Left ventricle myocardium inferior (tissue), 1 donor: ENCODE measurements at places on chromosomes 6 and 20. TPM values are rescaled to one million over a fixed set of nuclear protein-coding genes. Genes with fewer than 3 reads are reported as not detected.
A peak's percentile ranks its signal among the peaks of the same experiment; 100 is the strongest.

Gene ARMC12
- not detected for total RNA-seq

Gene BCAS1
- total RNA-seq = not detected

Gene C6orf141
- total RNA-seq = 0.41 TPM

Gene ULBP1
- 0.38 TPM for total RNA-seq

Gene PPP1R3G
- total RNA-seq = 11.1 TPM

Gene SNTA1
- total RNA-seq = 202 TPM

Gene CDK19
- 9.1 TPM for total RNA-seq

Gene CST7
- total RNA-seq = 0.66 TPM

Gene VGLL2
- 2.4 TPM for total RNA-seq

Gene NMBR
- not detected for total RNA-seq

Gene ACTL10
- total RNA-seq = 0.22 TPM

Gene LAMA2
- total RNA-seq = 185 TPM

DNA sequence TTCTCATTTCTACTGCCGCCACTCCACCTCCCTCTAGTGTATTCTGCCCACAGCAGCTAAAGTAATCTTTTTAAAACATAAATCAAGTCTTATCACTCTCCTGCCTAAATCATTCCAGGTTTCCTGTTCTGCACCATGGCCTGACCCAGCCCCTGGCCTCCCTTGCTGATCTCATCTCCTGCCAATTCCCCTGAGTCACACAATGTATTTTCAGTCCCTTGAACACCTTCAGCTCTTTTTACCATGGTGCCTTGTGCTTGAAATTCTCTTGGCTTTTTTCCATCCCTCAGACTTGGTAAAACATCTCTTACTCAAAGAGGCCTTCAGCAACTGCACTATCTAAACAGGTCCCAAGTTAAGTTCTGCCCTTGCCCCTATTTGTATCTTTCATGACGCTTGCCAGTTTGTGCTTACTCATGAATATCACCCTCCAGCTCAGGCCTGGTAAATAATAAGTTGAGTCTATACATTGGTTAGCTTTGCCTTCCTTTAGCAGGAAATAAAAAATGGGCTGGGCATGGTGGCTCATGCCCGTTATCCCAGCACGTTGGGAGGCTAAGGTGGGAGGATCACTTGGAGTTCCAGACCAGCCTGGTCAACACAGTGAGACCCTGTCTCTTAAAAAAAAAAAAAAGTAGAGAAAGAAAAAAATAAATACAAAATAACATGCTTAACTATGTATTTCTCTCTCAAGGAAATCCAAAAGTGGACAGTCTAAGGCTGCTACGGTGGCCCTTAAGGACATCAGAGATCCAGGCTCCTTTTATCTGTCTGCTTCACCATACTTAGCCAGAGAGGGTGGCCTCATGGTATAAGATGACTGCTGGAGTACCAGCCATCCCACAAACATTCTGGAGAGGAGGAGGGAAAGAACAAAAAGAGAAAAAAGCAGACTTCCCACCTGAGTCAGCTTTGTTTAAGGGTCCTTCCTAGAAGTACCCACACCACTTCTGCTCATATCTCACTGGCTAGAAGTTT is 62.2 kb downstream of the ARFGEF2 start:
- no peaks in the 10 kb centered on the region for H3K27me3 ChIP-seq
- H3K27ac ChIP-seq = peak overlapping the region; percentile 74
- H3K4me3 ChIP-seq = no peak overlapping the region
- peaks cover 50% of the 10 kb centered on the region for H3K4me1 ChIP-seq
- H3K36me3 ChIP-seq = peaks cover 72% of the 10 kb centered on the region
- DNase-seq = peak; percentile 18

GRCh38 chr20:49559411-49560081 is 8.4 kb downstream of the PTGIS start:
- H3K27ac ChIP-seq = peak overlapping the region; percentile 81
- DNase-seq = no peak
- peaks cover 32% of the 10 kb centered on the region for H3K4me1 ChIP-seq
- peaks cover 37% of the 10 kb centered on the region for H3K27me3 ChIP-seq
- no peak overlapping the region for H3K4me3 ChIP-seq
- H3K36me3 ChIP-seq = no peaks in the 10 kb centered on the region

GRCh38 chr6:153167907-153168306 is 36.8 kb upstream of the RGS17 start:
- H3K27me3 ChIP-seq = no peaks in the 10 kb centered on the region
- H3K27ac ChIP-seq = no peak overlapping the region

- no peaks in the 10 kb centered on the region for H3K36me3 ChIP-seq
- H3K4me1 ChIP-seq = no peaks in the 10 kb centered on the region
- H3K27ac ChIP-seq = no peak overlapping the region
- H3K27me3 ChIP-seq = peaks cover 76% of the 10 kb centered on the region
- no peak overlapping the region for H3K4me3 ChIP-seq
- no peak for DNase-seq
Measured at GRCh38 chr20:61322151-61322865, 70.2 kb downstream of the CDH4 start.

GRCh38 chr20:45095805-45096238 is 5.1 kb downstream of the KCNS1 start:
- no peak overlapping the region for H3K4me3 ChIP-seq
- DNase-seq = no peak
- H3K4me1 ChIP-seq = peaks cover 15% of the 10 kb centered on the region

DNA sequence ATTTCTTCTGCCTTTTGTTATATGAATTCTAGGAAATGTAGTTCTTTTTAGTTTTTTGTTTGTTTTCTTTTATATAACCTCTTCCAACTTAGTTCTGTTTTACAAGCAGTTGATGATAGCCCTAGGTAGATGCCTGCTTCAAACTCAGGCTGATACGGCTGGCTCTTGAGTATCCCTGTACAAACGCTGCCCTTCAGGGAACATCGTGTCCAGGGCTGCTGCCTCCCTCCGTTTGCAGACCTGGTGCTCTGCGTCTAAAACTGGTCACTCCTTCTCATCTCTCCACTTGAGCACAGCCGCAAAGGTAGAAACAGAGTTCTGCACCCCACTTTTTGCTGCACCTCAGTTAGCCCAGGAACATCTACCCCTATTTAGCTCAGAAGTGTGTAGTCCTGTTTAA is 310.1 kb downstream of the PRL start:
- H3K27me3 ChIP-seq = no peaks in the 10 kb centered on the region
- H3K27ac ChIP-seq = peak overlapping the region; percentile 75
- H3K36me3 ChIP-seq = no peaks in the 10 kb centered on the region
- DNase-seq = no peak
- H3K4me1 ChIP-seq = peaks cover 39% of the 10 kb centered on the region
- H3K4me3 ChIP-seq = peak overlapping the region; percentile 49

- no peaks in the 10 kb centered on the region for H3K36me3 ChIP-seq
- H3K4me1 ChIP-seq = peaks cover 7% of the 10 kb centered on the region
- no peak overlapping the region for H3K27ac ChIP-seq
- DNase-seq = no peak
- no peak overlapping the region for H3K4me3 ChIP-seq
- H3K27me3 ChIP-seq = no peaks in the 10 kb centered on the region
Measured at GRCh38 chr6:138654715-138655634, 118.6 kb upstream of the CCDC28A start.

GRCh38 chr6:97626671-97627441 is 343.8 kb upstream of the MMS22L start:
- no peak overlapping the region for H3K27ac ChIP-seq
- H3K27me3 ChIP-seq = no peaks in the 10 kb centered on the region
- peak overlapping the region; percentile 35 for H3K4me3 ChIP-seq
- no peak for DNase-seq
- H3K4me1 ChIP-seq = peaks cover 4% of the 10 kb centered on the region

DNA sequence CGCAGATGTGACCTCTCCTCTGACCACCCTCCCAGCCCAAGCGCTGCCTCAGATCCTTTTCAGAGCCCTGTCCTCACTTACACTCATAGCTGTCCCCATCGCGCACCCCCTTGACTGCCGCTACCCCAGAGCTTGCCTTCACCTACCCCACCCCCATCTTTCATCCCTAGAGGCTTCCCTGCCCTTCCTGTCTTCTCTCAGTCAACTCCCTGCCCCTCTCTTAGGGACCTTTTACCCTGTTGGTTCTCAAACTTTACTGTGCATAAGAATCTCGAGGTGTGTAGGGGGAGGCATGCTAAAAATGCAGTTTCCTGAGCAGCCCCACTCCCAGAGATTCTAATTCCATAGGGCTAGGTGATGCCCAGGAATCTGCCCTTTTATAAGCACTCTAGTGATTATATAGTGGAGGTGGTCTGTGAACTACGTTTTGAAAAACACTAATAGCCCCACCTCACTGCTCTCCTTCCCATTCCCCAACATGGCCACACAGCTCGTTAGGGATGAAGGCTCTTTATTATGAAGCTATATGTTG is 725 bp downstream of the TM9SF4 start:
- H3K4me3 ChIP-seq = peak overlapping the region; percentile 100
- H3K36me3 ChIP-seq = no peaks in the 10 kb centered on the region
- H3K27ac ChIP-seq = peak overlapping the region; percentile 100
- no peak for DNase-seq
- H3K27me3 ChIP-seq = no peaks in the 10 kb centered on the region

DNA sequence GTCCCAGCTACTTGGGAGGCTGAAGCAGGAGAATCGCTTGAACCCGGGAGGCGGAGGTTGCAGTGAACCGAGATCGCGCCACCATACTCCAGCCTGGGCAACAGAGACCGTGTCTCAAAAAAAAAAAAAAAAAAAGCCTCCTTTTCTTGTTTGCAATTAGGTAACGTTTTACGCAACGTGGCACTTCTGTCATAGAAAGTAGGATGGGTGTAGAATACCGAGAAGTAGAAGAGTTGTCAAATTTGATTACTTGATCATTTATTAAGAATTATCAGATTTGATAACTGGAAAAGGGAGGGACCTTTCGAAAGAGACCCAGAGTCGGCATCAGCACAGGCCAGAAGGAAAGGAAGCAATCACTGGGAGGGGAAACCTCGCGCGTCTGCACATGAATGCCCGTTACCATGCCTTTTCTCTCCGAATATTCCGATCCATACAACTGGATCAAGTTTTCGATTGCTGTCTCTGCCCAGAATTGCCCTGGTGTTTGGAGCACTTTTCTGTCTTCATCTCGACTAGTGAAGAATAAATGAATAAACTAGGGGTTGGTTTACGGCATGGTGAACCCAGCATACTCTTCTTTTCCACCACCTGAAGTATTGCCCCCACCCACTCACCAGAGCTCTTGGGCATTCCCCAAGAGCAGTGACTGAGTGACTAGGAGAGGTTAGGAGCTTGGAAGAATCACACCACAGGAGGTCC is 4.5 kb upstream of the TFAP2D start:
- peaks cover 99% of the 10 kb centered on the region for H3K27me3 ChIP-seq
- no peak overlapping the region for H3K27ac ChIP-seq
- H3K4me1 ChIP-seq = peaks cover 5% of the 10 kb centered on the region
- no peak overlapping the region for H3K4me3 ChIP-seq

DNA sequence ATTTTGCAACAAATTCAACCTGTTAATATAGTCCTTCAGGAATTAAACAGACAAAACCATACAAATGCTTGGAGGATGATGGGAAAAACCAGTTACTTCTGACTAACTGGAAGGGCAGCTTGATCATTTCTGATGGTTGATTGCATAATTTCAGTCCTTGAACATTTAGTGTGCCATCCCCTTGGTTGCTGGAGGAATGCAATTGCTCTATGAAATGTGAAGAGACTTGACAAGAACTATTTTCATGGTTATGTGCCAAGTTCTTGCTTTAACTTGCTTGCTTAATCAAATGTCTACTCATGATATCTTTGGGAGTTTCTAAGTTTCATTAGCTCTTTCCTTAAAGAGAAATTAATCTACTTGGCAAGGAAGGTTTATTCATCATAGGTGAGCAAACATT is 45.2 kb downstream of the ANKEF1 start:
- H3K4me1 ChIP-seq = peaks cover 22% of the 10 kb centered on the region
- no peak overlapping the region for H3K27ac ChIP-seq
- H3K4me3 ChIP-seq = no peak overlapping the region
- peaks cover 13% of the 10 kb centered on the region for H3K27me3 ChIP-seq
- no peak for DNase-seq
- H3K36me3 ChIP-seq = no peaks in the 10 kb centered on the region

GRCh38 chr6:75386050-75386770 is 101.6 kb upstream of the TMEM30A start:
- H3K27ac ChIP-seq = no peak overlapping the region
- H3K36me3 ChIP-seq = no peaks in the 10 kb centered on the region
- peaks cover 46% of the 10 kb centered on the region for H3K4me1 ChIP-seq
- no peaks in the 10 kb centered on the region for H3K27me3 ChIP-seq
- DNase-seq = no peak
- no peak overlapping the region for H3K4me3 ChIP-seq

- H3K27me3 ChIP-seq = no peaks in the 10 kb centered on the region
- H3K36me3 ChIP-seq = no peaks in the 10 kb centered on the region
Measured at GRCh38 chr20:1324598-1325172, 4.3 kb downstream of the SDCBP2 start.

- H3K4me3 ChIP-seq = no peak overlapping the region
- H3K36me3 ChIP-seq = no peaks in the 10 kb centered on the region
- peaks cover 51% of the 10 kb centered on the region for H3K27me3 ChIP-seq
- peak; percentile 4 for DNase-seq
- H3K4me1 ChIP-seq = no peaks in the 10 kb centered on the region
Measured at GRCh38 chr20:61937146-61937962, 128.3 kb downstream of the TAF4 start.

DNA sequence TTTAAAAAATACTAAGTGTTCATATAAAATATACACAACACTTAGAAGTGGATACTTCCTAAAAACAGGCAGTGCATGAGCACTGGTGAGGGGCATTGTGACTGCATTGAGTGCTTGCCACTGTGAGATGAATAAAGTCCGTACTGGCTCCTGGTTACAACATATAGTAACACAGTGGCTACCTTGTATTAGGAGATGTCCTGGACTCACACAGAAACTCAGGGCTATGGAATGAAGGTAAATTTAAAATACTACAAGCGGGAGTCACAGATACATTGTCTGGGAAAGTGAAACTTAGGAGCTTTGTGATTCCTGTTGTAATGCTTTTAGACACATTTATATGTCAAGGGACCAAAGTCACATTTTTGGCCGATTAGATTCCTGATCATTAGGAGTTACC is 36.5 kb upstream of the HLA-G start:
- H3K36me3 ChIP-seq = no peaks in the 10 kb centered on the region
- peaks cover 22% of the 10 kb centered on the region for H3K4me1 ChIP-seq
- no peak for DNase-seq
- peak overlapping the region; percentile 88 for H3K4me3 ChIP-seq

DNA sequence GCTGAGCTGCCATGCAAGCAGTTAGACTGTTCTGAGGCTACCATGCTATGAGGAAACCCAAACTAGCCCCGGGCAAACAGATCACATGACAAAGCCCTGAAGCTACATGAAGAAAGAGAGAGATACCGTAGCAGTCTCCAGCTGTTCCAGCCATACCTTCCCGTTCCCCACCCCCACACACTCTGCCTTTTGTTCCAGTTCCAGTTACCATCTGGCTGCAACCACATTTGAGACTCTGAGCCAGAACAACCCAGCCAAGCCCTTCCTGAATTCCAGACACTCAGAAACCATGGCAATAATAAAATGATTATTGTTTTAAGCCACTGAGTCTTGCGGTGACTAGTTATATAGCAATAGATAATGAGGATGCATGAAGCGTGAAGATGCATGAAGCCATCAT is 28.3 kb downstream of the RIN2 start:
- H3K4me1 ChIP-seq = peaks cover 72% of the 10 kb centered on the region
- DNase-seq = peak; percentile 59
- peak overlapping the region; percentile 20 for H3K4me3 ChIP-seq
- H3K27ac ChIP-seq = peak overlapping the region; percentile 90
- no peaks in the 10 kb centered on the region for H3K36me3 ChIP-seq
- no peaks in the 10 kb centered on the region for H3K27me3 ChIP-seq
